D721Med (cell line): ENCODE measurements at places on chromosomes 4 and X.

DNA sequence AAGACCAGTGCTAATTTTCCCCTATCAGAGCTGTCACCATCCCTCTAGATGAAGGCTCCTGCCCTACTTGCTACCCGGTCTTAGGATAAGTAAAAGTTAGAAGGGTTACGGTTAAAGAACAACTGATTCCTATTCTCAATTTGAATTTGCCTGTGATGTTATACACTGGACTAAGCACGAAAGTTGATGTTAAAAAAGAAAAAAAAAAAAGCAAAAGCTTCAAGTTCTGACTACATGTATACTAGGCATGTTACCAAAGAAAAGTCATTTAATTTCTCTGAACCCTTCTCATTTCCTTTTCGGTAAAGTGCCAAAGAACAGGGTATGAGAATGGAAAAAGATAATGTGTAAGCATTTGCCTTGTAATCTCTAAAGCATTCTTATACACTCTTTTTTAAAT is 1.4 kb upstream of the PPID start:
- no peak for DNase-seq

DNA sequence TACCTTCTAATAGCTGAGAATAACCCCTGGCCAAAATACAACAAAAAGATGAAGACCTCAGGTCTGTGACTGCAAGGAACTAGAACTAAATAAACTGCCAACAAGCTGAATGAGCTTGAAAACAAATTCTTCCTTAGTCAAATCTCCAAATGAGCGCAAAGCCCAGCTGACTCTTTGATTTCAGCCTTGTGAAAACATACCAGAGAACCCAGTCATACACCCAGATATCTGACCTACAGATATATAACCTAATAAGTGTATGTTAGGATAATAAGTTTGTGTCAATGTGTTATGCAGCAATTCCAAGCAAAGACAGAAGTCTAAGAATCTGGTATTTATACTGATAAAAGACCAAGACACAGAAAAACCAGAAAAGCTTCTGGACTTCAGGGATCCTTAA is 38.0 kb upstream of the ADGRL3 start:
- no peak for DNase-seq

GRCh38 chr4:97235521-97235920 is 907.8 kb downstream of the STPG2 start:
- no peak for DNase-seq

DNA sequence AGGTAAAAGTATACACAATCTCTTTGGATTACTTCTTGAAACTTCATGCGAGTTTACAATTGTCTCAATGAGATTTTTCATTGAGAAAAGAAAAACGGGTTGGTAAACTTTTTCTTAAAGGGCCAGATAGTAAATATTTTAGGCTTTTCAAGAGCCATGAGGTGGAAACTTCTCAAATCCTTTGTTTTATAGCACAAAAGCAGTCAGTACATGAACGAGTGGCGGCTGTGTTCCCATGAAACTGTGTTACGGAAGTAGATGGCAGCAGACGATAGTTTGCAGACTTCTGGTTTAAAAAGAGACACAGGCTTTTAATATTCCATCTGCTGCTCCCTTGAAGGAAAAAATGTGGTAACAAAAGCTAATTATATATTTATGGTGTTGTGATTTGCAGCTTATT is 332.0 kb downstream of the TENM3 start:
- no peak for DNase-seq

- no peak for DNase-seq
Observed at GRCh38 chrX:47568656-47569295, 7.8 kb downstream of the ARAF start.

DNA sequence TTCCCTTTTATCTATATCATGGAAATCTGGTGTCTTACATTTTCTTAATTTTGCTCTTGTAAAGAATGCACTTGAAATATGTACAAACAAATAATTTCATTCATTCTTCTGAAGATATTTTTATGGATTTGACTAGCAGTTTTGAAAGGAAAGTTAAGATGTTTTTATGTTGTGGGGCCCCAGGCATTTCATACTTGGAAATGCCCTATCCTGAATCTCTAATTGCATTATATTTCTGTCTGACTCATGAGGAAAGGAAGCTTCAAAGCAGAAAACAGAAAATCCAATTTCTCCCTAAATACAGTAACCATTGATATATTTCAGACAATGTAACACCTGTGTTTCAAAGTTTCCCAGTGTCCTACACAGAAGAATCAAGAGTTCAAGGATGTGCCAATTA is 73.2 kb upstream of the NPNT start:
- DNase-seq: no peak

- DNase-seq: no peak
Observed at GRCh38 chrX:58025979-58026378, 115.7 kb upstream of the ZXDA start.

DNA sequence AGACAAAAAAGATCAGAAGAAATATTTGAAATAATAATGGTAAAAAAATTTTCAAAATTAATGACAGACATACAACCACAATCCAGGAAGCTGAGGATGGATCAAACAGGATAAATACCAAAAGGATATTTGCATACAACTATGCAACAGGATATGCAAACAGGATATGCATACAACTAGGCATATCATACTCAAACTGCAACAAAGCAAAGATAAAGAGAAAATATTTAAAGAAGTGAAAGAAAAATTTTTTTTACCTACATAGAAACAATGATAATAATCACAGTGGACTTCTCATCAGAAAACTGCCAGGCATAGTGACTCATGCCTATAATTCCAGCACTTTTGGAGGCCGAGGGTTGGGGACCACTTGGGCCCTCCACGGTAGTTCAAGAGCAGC is 11.3 kb upstream of the DHX15 start:
- no peak for DNase-seq

GRCh38 chr4:181566490-181566889 is 676.7 kb upstream of the TENM3 start:
- DNase-seq: no peak

DNA sequence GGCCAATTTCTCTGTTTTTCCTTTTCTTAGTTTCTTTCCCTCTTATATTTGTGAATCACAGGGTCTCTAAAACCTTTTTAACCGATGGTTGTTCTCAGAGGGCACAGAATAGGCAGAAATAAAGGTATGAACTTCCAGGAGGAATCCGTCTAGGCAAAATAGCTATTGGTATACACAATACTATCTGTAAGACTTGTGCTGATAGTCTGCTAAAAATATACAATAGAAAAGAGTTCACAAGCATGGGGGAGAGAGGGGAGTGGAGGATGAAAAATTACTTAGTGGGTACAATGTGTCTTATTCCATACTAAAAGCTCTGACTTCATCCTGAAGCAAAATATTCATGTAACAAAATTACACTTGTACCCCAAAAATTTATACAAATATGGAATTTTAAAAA is 30.2 kb downstream of the ANTXR2 start:
- no peak for DNase-seq

- DNase-seq: no peak
Observed at GRCh38 chrX:109352066-109352588, 129.8 kb downstream of the GUCY2F start.

DNA sequence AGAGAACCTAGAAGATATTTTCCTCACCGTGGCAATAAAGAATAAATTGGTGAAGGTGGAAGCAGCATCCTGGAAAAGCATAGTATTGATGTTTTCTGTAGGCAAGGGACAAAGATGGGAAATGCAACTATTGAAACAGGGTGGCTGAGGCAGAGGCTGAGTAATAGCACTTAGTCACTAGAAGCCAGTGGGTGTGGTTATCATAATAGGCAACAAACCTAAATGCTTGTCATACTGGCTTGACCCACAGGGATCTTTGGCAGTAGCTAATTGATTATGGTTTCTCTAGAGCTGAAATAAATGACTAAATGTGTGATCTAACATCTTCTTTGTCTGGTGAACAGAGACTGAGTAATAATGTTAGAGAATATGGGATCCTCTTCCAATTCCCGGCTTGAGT is 353.6 kb upstream of the RPS6KA3 start:
- no peak for DNase-seq

GRCh38 chr4:111066447-111066846 is 443.6 kb upstream of the PITX2 start:
- no peak for DNase-seq

DNA sequence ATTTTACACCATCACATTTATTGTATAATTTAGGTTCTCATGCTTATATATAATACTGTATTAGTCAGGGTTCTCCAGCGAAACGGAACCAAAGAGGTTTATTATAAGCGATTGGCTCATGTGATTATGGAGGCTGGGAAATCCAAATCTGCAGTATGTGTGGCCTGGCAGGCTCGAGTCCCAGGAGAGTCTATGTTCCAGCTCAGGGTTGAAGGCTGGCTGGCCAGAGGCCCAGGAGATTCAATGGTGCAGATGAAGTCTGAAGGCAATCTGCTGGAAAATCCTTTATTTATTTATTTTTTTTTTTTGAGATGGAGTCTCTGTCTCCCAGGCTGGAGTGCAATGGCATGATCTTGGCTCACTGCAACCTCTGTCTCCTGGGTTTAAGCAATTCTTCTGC is 63.0 kb upstream of the WDFY3 start:
- no peak for DNase-seq

DNA sequence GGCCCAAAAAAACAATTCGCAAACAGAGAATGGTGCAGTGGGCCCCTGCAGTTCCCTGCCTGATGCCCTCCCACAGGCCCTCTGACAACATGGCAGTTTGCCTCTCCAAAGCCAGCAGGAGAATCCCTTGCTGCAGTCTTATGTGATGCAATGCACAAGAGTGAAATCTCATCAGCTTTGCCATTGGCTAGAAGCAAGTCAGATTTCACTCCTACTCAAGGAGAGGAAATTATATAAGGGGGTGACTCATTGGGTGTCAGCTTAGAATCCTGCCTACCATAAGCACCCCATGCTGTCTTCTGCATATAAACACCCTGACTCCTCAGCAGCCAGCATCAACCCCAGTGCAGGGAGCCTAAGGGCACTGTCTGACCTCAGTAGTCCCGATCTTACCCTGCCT is 157.3 kb upstream of the LDB2 start:
- no peak for DNase-seq

DNA sequence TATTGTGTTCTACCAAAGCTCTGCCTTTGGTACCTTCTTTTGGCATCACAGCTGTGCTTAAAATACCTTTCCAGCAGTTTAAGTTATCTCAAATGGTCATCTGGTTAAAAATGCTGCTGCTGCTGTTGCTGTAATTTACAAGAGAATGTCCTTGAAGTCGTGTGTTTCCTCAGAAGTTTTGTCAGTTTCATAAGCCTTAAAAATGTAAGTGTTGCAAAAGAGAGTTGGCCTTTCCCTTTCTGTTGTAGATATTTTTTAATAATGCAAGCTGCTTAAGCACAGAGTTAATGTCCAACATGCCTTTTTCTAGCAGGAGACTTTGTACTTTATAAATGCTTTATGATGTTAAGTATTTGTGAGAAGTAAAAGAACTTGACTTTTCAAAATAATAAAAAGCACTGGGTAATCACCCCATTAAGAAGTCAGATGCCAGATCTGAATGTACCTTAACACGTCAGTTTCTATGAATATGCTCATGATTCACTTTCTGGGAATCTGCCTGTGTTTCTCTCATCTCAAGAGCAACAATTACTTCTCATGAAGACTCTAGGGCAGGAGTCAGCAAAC is 35.3 kb upstream of the TENM3 start:
- no peak for DNase-seq

DNA sequence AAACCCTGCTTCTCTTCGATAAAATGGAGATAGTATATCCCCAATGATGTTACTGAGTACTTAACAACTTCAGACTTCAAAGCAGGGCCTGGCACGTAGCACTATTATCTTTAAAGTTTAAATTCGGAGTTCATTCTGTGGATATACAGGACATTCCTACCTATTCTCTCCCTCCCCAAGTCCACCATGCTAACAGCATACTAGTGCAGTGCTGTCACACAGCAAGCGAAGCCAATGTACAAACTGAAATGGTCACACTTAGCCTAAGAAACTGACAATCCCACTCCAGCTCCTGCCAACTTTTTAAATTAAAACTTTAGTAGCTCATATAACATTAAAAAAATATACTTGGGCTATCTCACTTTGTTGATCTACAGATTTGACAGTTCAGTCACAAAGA is 1.2 kb upstream of the DNAJB14 start:
- no peak for DNase-seq

- no peak for DNase-seq
Observed at GRCh38 chrX:22650691-22651090, 349.1 kb upstream of the DDX53 start.

DNA sequence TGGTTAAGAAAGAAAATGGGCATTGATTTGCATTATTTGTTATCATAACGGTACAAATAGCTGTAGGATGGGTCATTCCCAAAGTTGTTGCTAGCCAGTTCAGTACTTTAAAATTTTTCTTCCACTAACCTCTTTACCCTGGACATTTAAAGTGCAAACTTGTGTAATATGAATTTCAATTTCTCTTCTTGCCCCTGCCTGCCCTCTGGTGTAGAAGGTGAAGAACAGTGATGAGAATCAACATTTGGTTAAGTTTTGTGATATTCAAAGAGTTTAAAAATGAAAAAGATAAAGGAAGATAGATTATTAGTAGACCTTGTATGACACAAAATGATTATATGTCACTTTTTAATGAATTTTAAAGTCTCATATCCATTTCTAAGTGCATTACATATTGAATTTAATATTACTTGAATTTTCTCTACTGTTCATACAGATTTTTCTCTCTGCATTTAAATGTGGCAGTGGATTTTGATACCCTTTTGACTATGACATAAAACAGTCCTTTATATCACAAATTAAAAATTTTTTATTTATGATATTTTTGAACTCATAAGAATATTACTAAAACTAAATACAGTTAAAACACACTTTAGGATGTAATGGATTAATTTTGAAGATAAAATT is 337.7 kb downstream of the BMPR1B start:
- DNase-seq: no peak

DNA sequence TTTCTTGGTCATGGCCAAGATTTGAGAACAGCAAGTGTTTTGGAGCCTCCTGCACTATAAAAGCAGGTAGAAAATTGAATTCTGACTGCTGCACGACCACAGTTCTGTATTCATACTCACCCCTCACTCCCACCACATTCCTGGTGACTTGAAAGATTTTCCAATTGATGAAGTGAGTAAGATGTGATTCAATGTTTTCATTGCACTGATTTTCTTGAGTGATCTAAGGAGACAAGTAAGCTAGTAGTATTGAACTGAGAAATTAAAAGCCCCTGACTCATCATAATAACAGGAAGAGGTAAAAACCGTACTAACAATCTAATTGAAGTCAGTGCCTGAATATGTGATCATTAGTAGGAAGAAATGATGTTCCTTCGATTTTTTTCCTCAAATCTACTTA is 6.1 kb upstream of the SEC24D start:
- DNase-seq: no peak

DNA sequence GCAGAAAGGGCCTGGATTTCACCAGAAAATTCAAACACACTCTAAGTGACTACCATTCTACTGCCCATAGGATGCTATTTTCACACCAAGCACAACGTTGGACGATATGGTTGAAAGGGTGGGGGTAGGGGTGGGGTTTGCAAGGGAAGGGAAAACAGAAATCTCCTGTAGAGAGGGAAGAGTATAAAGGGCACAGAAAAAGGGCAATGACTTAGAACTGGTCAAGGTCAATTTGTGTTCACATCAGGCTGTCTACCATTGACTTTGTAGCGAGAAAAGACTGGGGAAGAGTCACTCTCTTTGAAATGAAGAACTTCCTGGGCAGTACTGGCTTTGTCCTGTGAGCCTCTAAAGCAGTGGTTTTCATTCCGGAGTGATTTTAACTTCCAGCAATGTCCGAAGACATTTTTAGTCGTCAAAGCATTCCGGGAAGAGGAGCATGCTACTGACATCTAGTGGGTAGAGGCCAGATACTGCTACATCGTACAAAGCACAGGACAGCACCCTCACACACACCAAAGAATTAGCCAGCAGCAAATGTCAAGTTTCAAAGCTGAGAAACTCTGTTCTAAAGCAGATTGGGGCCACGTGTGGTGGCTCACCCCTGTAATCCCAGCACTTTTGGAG is 48.4 kb upstream of the SLC7A3 start:
- DNase-seq: no peak

- DNase-seq: no peak
Observed at GRCh38 chr4:53234111-53234510, 131.8 kb downstream of the SCFD2 start.
